ENCODE measurements at places on chromosomes 13 and 19.

DNA sequence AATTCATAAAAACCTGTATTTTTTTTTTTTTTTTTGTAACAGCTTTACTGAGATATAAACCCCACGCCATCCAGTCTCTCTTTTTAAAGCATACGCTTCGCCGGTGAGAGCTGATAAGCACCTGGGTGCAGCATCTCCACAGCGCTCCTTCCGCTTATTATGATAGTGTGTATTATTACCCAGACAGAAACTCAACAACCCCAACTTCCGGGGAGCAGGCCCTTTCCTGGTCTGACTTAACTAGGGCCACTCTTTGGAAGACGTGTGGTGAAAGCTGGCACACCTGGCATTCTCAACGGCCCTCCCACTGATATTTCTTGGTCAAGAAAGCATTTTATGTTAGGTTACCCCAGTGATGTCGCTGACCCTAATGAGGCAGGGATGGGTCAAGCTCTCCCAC is 51.4 kb upstream of the SLC15A1 start:
- no peak for DNase-seq

GRCh38 chr13:26710166-26710565 is 50.4 kb downstream of the GPR12 start:
- DNase-seq, result no peak

DNA sequence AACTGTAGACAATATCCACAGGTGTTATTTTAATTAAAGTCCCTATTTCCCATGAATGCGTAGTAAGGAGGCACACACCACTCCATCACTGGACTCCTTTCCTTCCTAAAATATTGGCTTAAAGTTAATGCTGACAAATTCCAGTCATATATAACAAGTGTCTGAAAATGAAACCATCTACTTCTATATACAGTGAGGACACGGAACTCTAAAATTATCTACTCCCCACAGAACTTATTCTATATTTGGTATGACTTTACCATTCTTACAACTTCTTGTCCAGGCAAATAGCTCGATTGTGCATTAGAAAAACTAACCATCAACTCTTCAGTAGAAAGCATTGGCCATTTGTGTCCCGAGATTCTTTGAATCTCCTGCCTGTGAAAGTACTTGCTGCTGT is 1560.2 kb downstream of the EFNB2 start:
- DNase-seq, result no peak

GRCh38 chr19:11131471-11131870 is 24.1 kb downstream of the SPC24 start:
- no peak for DNase-seq

DNA sequence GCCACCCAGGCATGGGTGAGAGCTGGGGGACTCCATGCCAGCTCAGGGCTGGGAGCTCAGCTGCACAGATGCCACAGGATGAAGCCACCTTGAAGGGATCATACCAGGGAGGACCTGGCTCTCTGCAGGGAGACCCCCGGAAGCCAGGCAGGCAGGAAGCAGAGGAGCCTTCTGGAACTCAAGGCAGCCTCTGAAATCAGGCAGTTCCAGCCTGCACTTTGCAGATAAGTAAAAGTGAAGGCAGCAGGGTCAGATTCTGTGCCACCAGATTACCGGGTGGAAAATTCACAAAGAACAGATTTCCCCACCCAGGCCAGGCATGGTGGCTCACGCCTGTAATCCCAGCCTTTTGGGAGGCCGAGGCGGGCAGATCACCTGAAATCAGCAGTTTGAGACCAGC is 2.5 kb downstream of the TMEM259 start:
- no peak for DNase-seq

DNA sequence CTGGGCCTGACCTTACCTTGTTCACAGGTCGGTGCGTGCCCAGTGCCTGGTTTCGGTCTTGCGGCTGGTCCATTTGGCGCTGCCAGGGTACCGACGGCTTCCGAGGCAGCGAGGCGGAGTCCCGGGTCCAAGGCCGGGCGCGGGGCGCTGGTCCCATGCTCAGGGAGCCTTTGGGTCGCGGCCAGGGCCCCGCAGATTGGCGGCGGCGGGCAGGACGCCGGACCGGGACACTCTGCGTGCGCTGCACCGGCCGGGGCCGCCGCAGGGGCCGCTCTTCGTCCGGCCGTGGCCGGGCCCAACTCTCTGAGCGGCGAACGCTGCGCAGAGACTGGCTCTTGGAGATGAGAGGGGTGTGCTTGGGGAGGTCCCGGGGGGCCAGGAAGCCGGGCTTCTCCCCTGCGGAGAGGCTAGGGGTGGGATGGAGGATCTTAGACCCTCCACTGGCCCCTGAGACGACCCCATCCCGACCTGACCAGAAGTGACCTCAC is 3.4 kb upstream of the WIZ start:
- no peak for DNase-seq

- no peak for DNase-seq
Measured at GRCh38 chr13:73551736-73552135, 492.9 kb downstream of the KLF5 start.
